A172 (cell line): ENCODE measurements at places on chromosomes 5 and 9. TPM values are rescaled to one million over a fixed set of nuclear protein-coding genes. Genes with fewer than 3 reads are reported as not detected.

Gene TSSK1B
- not detected in 2 replicates for total RNA-seq

Gene GAPT
- not detected in 2 replicates for total RNA-seq

Gene ANKRD55
- not detected in 2 replicates for total RNA-seq

Gene ZNF454
- total RNA-seq, result not detected in 2 replicates

Gene NEUROG1
- not detected in 2 replicates for total RNA-seq

Gene NOXA1
- 1.7 and 3.3 TPM in 2 replicates for total RNA-seq

Gene SLC4A9
- total RNA-seq, result not detected in 2 replicates

Gene FOXD4L6
- not detected in 2 replicates for total RNA-seq

Gene CDH9
- 0.22 TPM in 1 of 2 replicates, not detected in the other for total RNA-seq

Gene ADAM19
- total RNA-seq, result 43.1 and 50.3 TPM in 2 replicates

- no peak for DNase-seq
Measured at GRCh38 chr5:72159501-72159911, 52.2 kb downstream of the MAP1B start.

- DNase-seq, result no peak
Measured at GRCh38 chr9:23603311-23603710, 222.7 kb downstream of the ELAVL2 start.

DNA sequence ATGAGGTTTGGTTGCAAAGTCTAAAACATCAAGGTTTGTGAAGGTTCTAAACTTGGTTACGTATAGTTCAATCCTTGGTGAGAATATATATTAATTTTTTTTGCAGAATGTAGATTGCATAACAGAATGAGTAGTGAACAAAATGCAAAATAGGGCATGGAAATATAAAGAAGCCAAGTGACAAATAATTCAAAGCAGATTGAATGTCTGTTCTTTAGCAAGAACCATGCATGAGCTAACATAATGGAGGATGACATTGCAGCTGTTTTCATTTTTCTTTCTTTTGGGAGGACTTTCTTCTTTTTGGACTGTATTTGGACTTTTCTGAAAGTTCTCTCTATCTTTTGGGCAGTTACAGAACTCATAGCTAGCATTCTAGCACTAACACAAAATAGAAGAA, 194.8 kb upstream of the MRPS30 start:
- DNase-seq, result no peak

DNA sequence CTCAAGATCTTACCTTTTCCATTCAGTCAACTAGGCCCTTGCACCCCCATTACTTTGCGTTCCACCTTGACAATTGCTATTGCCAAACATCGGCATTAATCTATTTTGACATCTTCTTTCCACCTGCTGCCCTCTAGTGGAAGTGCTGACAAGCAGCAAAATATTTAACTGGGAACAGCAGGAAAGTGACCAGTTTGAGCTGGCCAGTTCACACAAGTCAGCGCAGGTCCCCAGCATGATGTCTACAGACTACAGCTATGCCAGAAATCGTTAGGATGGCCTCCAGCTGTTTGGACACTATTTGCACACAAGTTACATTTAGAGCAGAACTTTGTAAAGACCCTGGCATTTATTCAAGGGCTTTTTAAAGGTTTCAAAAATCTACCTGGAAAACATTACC, 160.1 kb downstream of the GHR start:
- peak; percentile 64 for DNase-seq

DNA sequence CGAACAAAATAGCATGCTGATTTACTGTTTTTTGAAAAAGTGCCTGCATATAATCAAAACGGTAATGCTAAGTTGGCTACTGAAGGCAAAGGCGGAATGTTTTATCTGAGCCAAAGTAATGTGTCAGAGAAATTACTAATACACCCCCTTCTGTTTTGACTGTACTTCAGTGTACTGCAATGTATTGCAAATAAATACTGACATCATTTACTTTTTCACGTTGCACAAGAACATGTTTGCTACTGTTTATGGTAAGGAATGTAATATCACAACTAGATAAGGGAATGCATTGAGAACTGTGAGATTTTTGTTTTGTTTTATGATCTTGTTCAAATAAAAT, 813 bp upstream of the AGTPBP1 start:
- DNase-seq, result no peak

DNA sequence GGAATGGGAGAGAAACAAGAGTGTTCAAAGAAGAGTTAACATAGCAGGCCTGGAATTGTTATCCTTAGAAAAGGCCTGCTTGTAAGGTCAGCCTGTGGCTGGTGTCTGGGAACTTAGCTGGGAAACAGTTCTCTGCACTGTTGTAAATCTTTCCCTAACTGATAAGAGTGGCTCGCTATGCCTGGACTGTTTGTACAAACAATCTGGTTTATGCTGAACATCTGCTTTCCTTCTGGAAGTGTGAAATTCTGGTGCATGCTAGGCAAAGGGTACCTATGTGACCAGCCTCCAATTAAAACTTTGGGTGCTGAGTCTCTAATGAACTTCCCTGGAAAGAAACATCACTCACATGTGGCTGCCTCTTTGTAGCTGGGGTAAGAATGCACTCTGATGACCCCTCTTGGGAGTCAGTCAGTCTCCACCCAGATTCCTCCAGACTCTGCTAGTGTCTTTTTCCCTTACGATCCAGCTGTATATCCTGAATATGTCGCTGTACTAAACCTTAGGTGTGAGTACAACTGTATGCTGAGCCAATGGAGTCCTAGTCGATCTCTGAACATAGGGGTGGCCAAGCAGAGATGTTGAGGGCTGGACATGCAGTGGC, 16.5 kb downstream of the SPARC start:
- DNase-seq, result peak; percentile 52

GRCh38 chr9:79273311-79273710, 298.5 kb upstream of the TLE4 start:
- no peak for DNase-seq

DNA sequence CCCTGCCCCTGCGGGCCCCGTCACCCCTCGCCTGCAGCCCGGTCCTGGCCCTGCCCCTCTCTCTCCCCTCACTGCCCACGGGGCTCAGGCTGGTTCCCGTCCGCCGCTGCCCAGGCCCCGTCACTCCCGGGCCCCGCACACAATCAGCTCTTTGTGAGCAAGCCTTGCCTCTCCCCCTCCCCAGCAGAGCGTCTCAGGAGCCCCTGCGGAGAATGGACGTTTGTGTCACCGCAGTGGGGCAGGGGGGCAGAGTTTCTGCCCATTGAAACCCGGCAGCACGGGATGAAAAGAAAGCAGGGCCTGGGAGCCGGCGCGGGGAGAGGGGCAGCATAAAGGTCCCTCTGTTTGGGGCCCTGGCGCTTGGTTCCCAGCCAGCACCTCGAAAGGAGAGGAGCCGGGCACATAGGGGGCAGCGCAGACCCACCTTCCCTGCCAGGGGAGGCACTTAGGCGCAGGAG, 13.5 kb upstream of the NUP214 start:
- no peak for DNase-seq

DNA sequence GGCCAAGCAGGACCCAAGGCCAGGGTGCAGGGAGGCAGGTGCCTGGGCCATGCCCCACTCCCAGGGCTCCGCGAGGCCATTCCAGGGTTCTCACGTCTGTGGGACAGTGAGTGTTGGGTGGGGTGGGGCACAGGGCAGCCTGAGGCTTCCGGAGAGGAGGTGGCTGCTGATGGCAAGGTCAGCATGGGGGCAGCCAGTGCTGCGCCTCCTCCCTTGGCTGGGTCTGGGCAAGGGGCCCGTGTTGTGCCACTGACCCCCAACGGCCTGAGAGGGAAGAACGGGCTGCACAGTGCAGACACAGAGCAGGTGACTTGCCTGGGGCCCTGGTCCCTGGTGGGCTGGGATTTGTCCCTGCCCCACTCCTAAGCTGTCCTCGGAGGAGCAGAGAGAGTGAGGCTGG, 82.1 kb downstream of the RXRA start:
- DNase-seq, result no peak

DNA sequence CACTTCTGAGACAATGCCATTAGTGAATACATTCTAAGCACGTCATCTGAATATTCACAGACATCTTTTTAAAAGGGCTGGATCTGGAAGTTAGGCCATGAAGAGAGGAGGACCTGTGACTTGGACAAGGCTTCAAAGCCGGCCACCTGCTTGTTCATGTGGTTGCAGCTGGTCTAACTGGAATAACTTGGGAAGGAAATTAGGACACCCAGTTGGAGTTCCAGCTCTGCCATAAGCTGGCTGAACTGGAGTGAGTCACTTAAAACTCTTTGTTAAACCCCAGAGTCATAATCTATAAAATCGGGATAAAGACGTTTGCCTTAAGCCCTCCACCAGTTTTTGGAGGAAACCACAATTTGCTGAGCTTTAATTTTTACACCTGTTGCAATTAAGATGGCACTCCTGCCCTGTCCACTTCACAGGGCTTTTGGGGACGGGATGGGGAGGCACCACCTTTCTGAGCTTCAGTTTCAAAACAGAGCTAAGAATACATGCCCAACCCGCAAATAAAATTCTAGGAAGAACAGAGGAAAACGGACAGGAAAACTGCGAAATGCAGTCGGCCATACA, 536 bp upstream of the STX17 start:
- DNase-seq, result peak; percentile 17

GRCh38 chr5:16147179-16147900, 32.3 kb downstream of the MARCHF11 start:
- no peak for DNase-seq

DNA sequence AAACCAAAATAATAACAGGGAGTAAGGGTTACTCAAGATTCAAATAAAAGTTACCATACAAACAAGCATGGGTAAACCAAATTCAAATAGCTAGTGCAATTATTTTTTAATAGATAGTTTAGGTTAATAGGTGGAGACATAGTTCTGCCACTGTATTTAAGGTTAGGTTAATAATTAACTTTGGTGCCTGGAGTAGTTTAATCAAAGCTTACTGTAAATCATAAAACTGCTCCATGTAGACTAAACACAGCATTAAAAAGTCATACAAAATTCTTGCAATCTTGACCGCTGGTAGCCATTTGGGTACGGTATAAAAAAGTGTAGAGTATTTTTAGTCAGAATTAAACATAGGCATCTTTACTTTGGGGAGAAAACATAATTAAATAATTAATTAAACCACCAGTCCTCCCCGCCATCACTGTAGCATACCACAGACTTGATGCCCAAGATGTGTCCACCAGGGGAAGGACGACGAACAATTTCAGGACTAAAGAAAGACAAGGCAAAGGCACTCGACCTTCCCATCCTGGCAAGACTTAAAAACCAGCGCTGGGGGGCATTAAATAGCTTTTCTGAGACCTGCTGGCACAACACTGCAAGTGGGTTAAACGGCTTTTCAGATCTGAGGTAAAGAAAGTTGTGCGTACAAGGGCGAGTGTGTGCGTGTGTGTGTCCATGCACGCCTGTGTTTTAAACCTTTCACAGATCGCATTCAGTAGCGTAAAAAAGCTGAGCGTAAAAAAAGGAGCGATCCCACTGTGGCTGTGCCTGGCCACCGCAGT, 2.9 kb downstream of the SEMA6A start:
- DNase-seq, result no peak

DNA sequence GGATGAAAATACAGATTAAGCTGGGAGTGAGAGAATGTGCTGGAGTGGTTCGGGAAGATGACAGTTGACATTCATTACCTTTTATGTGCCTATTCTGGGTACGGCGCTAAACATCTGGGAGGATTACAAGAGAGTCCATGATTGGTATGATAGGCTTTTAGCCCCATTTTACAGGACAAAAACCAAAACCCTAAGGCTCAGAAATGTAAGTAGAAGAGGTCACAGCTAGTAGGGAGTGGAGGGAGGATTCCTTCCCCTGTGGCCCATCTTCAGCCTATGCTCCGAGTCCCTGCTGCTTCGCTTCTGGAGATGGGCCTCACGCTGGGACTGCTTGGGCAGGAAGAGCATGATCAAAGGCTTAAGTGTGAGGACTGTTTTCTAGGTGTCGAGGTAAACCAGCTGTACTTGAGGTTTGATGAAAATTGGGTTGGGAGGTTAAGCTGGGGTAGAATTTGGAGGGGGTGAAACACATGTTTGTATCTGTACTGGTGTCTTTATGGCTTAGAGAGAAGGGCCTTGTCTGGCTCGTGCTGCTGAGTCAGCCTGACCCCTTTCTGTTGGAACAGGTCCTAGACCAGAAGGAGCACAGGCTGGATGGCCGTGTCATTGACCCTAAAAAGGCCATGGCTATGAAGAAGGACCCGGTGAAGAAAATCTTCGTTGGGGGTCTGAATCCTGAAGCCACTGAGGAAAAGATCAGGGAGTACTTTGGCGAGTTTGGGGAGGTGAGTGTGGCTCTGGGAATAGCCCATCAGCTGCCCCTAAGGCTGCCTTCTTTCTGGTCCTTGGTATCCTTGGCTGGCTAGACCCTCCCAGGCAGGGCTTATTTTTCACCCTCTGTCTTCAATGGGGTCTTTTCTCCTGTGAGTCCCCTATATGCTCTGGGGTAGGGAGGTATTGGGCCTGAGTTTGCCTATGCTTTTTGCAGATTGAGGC, 2.1 kb downstream of the HNRNPAB start:
- DNase-seq, result no peak

- peak; percentile 81 for DNase-seq
Measured at GRCh38 chr9:26243726-26244125, 565.5 kb upstream of the TUSC1 start.

- peak; percentile 47 for DNase-seq
Measured at GRCh38 chr5:147481874-147482705, 27.8 kb downstream of the DPYSL3 start.

DNA sequence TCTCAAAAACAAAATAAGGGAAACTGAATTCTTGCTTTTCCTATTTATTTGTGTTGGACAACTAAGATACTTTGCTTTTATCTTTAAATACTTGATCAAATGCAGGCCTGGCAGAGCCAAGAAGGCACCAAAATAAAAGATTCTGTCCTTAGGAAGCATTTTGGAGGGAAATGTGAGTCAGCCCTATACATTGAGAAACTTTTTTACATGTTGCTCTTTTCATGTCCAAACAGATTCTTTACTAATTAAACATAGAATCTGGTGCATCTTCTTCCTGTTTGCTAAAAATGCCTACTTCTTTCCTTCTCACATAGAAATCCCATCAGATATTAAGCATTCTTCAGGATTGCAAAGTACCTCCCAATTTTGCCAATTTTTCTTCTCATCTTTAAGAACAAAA, 1160.4 kb downstream of the EFNA5 start:
- no peak for DNase-seq

DNA sequence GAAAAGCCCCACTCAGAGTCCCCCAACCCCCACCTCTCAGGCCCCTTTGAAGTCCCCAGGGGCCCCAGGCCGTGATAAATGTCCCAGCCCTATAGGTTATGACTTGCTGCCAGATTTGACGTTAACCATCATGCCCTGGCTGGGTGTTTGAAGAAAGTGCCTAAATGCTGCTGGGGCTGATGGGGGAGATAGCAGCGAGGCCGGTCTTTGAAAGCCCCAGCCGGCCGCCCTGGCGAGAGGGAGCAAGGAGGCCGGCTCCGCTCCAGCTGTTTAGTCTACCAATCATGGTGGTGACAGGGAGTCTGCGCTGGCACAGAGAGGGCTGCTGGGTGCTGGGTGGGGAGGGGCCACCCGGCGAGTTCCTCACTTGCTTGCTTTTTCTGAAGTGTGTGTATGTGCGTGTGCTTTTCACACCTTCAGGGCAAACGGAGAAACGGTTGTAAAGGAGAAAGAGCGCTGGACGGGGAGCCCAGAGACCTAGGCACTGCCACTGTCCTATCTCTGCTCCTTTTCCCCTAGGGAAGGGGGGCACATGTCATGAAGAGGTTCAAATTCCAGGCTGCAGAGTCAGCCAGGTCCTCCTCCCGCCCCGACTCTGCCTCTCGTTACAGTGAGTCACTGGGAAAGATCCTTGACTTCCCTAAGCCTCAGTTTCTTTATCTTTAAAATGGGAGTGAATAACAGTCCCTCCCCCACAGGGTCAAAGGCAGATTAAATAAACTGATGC, 126.1 kb upstream of the HAND1 start:
- DNase-seq, result peak; percentile 63

GRCh38 chr5:128924299-128924698, 41.0 kb upstream of the SLC27A6 start:
- no peak for DNase-seq

- no peak for DNase-seq
Measured at GRCh38 chr9:33139421-33140228, 27.5 kb downstream of the B4GALT1 start.

- no peak for DNase-seq
Measured at GRCh38 chr5:170628028-170628427, 124.2 kb downstream of the KCNIP1 start.
